ENCODE measurements at places on chromosomes 3 and 15. TPM values are rescaled to one million over a fixed set of nuclear protein-coding genes. Genes with fewer than 3 reads are reported as not detected.

PAK2 gene
- 60.8 TPM for total RNA-seq

DAZL gene
- not detected for total RNA-seq

TRANK1 gene
- 22.1 TPM for total RNA-seq

NECTIN3 gene
- total RNA-seq, result 37.8 TPM

PIK3R4 gene
- 31.8 TPM for total RNA-seq
